T follicular helper cell (primary cell): ENCODE measurements at places on chromosomes 1 and 21.

- no peak for DNase-seq
These were observed 80.1 kb downstream of the TTLL7 start for GRCh38 chr1:83918688-83919285.

- DNase-seq = no peak
These were observed 632.0 kb downstream of the SMYD3 start for GRCh38 chr1:245874942-245875580.

DNA sequence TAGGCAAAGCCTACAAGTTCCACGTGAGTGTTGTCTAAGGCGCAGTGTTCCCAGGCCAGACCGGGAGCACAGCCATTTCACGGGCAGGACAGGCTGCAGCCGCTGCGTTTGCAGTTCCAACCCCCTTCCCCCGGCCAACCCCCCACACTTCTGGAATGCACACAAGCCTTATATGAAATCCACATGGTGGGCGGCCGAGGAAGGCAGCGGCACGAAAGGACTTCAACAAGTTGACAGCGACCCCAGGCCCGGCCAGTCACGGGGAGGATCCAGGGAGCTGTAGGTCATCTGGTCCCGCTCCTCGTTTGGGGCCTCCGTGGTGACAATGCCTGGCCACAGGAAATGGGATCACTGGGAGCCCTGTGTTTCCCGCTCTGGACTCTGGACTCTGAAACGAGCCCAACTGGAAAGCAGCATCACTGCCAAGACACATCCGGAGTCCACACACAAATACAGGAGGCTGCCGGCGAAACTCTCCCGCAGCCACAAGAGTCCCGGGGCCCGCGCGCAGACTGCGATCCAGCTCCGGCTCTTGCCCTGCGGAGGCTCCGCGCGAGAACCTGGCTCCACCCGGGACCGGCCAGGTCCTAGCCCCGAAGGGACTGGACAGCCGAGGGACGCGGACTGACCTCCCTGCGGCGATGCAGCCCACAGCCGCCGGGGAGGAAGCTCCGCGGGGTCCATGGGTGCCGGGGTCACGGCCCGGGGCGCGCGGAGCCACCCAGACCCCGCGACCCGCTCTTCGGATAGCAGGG, 794 bp downstream of the NID1 start:
- DNase-seq = no peak

DNA sequence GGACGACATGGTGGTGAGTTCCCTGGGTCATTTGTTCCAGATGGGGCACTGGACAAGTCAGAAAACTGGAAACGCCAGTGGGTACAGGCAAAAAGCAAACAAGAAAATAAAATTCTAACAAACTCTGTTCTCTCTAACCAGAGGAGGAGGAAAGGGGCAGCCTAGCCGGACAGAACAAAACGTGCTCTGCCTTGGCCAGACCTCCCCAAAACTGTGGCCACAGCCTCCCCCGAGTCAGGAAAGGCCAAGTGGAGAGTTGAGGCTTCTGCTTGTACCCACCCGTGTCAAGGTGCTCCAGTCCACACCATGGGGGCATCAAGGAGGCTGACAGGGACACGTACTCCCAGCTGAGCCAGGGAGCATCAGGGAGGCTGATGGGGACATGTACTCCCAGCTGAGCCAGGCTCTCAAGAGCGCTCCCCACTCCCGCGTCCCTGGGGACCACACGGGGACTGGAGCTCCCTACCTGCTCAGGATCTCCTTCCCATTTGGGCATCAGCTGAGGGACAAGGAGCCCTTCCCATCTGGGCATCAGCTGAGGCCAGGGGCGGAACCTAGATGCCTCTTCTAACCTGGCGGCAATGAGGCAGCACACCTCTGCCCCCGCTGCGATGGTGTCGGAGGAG, 154.8 kb upstream of the COL6A1 start:
- DNase-seq = no peak

DNA sequence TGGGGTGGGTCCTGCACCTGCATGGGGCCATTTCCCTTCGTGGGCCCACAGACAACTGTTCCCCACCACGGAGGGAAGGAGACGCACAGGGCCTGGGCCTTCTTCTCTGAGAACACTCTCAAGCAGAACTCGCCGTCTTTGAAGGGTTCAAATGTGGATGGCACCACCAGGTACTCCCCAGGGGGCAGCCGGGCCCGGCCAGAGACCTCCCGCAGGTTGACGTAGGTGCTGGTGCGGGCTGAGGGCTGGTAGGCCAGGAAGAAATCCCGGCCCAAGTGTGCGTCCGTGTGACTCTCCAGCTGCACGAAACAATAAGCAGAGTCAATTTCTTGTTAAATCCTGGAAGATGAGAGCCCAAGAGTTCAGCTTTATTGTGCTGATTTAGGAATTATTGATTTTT, 56.4 kb downstream of the CAPN8 start:
- no peak for DNase-seq

- no peak for DNase-seq
These were observed 21.3 kb upstream of the CNIH3 start for GRCh38 chr1:224594851-224595250.

DNA sequence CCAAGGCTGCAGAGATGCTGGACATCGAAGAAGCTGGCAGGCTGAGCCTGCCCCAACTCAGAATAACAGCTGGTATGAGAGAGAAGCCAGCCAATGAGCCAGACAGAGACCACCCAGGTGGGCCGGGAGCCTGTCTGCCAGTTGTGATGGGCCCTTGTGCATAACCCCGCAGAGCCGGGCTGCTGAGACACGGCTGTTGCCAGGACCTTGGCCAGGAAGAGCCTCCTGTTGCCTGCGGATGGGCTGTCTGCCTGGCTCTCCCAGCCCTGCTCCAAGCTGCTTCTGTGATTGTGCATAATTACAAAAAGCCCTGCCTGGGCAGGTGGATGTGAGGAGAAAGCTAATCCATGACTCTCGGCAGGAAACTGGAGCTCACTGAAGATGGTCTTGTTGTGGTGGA, 126.5 kb downstream of the CAPN8 start:
- no peak for DNase-seq

- no peak for DNase-seq
These were observed 3.1 kb upstream of the TEKT2 start for GRCh38 chr1:36080801-36081200.

DNA sequence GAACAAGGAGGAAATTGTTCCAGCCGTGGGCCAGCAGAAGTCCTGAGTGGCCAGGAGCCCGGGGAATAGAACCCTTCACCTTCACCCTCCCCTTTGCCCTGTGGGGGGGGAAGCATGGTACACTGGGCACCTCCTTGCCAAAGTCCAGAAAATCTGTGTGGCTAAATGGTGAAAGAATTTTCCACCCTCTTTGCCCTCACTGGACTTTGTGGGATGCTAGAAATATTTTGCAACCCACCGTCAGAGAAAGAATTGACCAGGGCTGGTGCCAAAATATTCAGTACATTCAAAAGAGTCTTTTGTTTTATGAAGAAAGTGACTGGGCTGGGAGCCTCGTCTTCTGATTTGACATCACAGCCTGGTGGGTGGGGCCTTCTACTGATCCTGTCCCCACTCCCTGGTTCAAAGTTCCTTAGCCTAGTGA, 14.6 kb downstream of the NFASC start:
- no peak for DNase-seq

DNA sequence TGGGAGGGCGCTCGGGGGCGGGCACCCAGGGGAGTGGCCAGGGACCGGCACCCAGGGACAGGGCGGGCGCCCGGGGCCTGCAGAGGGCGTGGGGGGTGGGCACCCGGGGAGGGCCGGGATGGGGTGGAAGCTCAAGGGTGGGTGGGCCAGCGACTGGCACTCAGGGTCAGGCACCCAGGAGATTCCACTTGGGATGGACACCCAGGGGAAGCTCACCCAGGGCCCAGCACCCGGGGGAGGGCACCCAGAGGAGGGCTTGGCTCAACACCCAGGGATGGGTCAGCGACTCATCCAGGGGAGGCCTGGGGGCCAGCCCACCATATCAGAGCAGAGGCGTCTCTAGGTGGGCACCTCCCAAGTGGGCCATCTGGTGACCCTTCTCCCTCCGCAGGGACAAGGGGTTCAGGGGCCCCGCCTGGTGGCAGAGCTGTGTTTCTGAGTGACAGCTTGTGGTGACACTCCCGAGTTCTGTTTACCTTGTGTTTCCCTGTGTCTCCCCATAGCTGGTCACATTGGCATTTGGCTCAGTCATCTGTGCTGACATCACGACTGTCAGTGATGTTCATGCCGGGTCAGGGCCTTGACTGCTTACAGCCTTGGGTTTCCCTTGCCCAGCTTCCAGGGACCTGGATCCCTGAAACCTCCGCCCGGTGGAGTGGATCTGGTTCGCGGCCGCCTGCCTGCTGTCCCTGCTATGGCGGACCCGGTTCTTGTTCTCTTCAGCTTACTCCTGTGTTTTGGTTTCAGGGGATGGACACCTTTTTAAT, 749 bp downstream of the IBA57 start:
- DNase-seq = peak; percentile 59

DNA sequence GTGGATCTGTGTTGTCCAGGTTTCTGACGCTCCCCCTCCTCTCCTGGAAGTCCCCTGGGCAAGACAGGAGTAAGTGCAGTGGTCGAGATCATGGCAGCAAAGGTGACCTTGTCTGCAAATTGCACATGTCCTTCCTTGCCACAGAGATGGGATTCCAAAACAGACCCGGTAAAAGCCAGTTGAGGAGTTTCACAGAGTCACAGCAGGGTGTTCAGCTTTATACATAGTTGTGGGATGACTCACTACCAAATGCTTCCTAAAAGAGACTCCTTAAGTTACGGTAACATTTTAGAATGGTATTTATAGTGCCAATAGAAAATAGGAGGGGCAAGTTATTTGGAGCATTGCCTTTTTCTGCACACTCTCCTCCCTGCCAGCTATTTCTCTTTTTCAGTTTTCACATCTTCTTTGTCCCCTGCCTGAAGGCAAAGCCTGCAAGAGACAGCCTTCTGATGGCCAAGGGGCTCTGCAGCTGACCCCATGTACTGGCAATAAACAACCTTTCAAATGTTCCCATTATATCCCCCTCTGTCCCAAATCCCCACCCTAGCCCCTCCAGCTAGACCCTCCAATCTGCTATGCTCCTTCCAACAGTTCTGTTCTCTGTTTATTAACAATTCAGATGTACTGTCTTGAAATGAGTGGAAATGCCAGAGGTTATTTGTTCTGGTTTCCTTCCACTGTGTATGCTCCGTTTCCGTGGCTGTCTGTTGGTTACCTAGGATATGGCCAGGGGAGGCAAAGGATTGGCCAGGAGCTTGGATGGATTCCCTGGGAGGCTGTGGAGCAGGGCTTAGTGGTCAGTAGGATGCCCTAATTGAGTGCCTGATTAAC, 115.0 kb downstream of the TGFB2 start:
- DNase-seq = no peak

GRCh38 chr21:21952566-21952965, 954.4 kb downstream of the NCAM2 start:
- no peak for DNase-seq

DNA sequence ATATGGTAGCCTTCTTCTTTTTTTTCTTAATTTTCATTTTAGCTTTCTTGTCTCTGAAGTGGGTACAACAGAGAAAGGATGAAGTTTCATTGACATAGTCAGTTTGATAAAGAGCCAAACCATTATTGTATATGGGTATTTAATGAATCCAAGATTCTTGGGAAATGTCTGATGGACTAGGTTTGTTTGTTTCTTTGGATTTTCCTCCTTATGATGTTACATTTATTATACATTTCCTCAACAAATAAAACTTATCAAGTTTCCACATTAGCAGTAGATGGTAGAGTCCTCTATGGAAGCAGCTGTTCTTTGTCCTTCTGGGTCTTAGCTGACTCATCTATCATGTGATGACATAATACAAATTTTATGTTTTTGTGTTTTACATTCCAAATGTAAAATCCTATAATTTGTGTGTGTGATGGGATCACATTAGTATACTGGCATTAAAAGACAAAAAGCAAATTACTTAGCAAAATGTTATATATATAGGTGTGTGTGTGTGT, 6.0 kb downstream of the COL24A1 start:
- DNase-seq = no peak
